ENCODE measurements at places on chromosomes 16 and 17. TPM values are rescaled to one million over a fixed set of nuclear protein-coding genes. Genes with fewer than 3 reads are reported as not detected.
A peak's percentile ranks its signal among the peaks of the same experiment; 100 is the strongest.

DNA sequence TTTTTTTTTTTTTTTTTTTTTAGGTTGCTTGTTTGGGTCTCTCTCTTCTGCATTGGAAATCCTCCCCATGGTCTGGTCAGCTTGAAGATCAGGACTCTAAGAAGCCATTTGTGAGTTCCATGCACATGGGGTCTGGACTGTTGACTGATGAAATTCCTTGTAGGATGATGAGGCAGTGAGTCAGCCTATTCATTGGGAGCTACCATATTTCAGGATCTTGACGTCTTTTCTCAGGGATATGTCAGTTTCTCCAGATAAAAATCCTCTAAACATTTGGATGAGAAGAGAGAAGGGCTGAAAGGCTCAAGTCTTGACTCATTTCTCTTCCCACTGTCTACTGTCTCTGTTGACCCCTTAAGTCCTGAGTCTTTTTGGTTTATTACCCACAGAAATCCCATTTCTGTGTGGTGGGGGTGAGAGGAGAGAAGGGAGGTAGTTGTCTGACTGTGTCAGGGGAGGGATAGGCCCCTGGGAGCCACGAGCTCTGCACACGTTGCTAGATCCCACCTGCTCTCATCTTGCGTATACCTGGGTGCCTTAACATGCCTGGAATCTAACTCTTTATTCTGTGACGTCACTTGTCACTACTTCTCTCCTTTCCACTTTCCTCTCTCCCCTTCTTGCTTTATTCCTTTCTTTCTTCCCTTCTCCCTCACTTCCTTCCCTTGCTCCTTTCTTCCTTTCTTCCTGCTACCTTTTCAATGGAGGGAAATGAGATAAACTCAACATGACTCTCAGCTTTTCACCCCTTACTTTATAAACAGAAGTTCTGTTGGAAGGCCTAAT is 333.1 kb upstream of the XYLT1 start:
- DNase-seq = no peak

- no peak for DNase-seq
Observed at GRCh38 chr16:83348991-83349390, 458.8 kb upstream of the HSBP1 start.

DNA sequence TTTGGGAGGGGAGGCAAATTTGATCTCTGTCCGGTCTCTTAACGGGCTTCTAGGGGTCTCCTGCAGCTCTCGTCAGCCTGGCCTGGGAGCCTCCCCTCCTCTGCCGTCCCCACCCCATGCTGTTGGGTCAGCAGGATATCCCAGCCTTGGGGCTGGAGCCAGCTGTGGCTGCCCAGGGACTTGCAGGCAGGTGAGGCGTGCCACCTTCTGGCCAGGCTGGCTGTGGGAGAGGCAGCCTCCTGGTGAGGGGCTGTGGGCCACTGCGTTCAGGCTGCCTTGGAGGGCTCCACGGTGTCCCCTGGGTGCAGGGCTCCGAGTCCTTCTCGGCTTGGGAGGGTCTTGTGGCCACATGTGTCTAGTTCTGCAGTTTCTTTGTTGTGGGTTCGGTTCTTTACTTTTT is 34.6 kb downstream of the TBCD start:
- DNase-seq = no peak

DNA sequence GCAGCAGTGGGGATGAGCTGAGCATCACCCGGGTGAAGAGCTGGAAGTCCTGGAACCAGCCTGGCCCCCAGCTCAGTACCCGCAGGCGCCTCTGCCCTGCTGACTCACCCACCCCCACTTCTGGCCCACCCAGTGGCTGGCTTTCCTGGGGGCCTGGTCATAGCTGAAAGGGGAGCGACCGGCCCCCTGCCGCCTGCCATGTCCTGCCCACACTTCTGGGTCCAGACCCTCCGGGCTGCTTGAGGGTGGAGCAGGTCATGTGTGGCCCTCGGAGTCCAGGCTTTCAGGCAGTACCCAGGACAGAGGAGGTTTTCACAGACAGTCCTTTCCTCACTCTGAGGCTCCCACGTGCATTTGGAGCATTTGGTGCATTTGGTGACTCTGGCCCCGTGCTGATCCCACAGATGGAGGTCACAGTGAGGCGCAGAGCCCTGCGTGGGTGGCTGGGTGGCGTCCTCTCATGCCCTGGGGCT is 7.1 kb upstream of the PIEZO1 start:
- DNase-seq = no peak

DNA sequence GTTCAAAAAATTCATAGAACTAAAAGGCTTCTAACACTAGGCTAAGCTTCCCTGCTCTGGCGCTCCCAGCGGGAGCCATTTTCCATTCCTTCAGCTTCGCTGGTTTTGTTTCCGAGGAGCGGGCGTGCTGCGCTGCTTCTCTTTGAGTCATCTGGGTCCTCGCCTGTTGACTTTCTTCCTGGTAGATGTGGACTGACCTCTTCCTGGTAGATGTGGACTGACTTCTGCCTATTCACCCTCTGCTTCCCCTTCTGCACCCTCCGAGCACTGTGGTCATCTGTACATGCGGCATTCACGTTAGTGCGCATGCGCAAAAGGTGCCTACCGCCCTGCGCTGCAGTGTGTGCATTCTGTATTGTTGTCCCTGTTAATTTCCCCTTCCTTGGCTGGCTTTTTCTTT is 40.8 kb upstream of the SEC14L1 start:
- DNase-seq = peak; percentile 37

- DNase-seq = no peak
Observed at GRCh38 chr16:22670044-22670536, 143.9 kb upstream of the HS3ST2 start.

DNA sequence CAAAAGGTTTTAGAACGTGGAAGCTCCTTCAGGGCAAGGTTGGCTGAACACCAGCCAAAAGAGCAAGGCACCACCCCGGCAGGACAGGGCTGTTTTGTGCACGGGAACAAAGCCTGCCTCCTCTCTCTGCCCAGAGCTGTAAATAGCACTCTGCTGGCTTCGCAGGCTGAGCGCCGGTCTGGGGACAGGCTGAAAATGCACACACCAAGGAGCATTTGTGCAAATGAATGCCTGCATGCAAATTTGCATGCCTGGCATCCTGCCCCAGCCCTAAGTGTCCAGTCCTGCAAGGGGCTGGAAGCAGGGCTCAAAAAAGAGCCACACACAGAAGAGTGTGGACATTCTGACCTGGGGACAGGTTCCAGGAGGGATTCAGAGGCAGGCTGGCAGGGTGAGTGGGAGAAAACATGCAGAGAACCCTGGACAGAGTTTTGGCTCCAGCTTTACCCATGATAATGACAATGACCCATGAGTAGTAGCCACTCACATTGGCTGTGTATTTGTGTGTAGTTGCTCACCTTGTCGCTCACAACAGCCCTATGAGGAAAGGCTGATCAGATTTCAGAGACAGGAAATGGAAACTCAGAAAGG is 11.7 kb downstream of the ABAT start:
- peak; percentile 86 for DNase-seq

DNA sequence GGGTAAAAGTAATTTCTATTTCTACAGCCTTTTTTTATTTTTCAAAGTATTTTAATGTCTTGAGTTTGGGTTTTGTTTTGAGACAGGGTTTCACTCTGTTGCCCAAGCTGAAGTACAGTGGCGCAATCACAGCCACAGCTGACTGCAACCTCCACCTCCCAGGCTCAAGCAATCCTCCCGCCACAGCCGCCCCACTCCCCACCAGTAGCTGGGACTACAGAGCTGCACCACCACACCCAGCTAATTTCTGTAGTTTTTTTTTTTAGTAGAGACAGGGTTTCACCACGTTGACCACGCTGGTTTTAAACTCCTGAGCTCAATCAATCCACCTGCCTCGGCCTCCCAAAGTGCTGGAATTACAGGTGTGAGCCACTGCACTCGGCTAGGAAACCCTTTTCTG is 44.0 kb downstream of the TUBD1 start:
- no peak for DNase-seq

- no peak for DNase-seq
Observed at GRCh38 chr17:36881323-36881722, 56.0 kb upstream of the LHX1 start.

- peak; percentile 81 for DNase-seq
Observed at GRCh38 chr16:78503602-78504001, 404.1 kb downstream of the WWOX start.

DNA sequence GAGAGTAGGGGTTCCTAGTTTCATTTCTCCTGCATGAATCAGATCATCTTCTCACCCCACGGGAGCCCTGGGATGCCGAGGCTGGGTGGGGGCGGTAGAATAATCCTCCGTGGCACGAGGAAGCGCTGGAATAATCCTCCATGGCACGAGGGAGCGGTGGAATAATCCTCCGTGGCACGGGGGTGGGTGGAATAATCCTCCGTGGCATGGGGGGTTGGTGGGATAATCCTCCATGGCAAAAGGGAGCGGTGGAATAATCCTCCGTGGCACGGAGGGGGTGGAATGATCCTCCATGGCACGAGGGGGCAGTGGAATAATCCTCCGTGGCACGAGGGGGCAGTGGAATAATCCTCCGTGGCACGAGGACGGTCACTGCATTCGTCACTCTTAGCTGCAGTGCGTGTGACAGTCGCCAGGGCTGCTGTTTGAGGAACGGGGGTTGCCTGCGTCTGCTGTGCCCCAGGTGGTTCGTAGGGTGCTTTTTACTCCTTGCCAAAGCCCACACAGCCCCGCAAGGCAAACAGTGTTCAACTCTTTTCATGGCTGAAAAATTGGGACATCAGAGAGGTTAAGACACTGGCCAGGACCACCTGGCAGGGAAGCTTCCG is 152.5 kb downstream of the BANP start:
- DNase-seq = no peak

GRCh38 chr16:67530013-67530939 is 1.6 kb downstream of the RIPOR1 start:
- DNase-seq = peak; percentile 59

- no peak for DNase-seq
Observed at GRCh38 chr17:73404246-73404645, 92.4 kb upstream of the CDC42EP4 start.

GRCh38 chr17:63741143-63741407 is 524 bp downstream of the STRADA start:
- DNase-seq = no peak

- DNase-seq = no peak
Observed at GRCh38 chr17:4504188-4504587, 5.5 kb downstream of the SPNS2 start.

DNA sequence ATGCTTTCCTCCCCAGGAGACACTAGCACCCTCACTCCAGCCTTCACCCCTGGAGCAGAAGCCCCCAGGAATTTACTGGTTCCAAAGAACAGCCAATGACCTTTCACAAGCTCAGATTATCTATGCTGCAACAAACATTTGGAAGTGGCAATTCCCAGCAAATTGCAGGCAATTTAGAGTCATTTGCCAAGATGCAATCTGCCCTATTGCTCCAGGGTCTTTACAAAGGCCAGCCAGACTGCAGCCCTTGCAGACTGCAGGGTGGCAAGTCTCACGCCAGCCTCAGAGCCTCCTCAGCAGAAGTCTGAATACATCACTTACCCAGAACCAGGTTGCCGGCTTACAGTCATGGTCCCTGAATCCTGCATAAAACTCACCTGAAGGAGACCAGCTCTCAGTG is 21.8 kb downstream of the AXIN1 start:
- no peak for DNase-seq

- DNase-seq = peak; percentile 77
Observed at GRCh38 chr16:5450409-5451104, 353.0 kb upstream of the EEF2KMT start.

DNA sequence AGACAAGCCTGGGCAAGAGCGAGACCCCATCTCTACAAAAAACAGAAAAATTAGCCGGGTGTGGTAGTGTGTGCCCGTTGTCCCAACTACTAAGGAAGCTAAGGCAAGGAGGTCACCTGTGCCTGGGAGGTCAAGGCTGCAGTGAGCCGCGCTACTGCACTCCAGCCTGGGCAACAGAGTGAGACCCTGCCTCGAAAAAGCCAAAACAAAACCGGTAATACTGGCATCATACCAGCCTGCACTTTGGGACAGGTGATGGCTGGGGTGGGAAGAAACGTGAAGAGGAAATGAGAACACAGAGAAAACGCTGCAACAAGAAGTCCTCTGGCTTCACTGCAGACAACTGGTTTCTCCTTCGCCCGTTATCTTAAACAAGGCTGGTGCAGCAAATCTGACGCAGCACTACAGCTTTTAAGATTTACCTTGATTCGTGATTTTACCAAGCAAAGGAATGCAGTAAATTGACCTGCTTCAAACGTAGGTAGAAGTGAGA is 725 bp upstream of the CASC3 start:
- DNase-seq = no peak

DNA sequence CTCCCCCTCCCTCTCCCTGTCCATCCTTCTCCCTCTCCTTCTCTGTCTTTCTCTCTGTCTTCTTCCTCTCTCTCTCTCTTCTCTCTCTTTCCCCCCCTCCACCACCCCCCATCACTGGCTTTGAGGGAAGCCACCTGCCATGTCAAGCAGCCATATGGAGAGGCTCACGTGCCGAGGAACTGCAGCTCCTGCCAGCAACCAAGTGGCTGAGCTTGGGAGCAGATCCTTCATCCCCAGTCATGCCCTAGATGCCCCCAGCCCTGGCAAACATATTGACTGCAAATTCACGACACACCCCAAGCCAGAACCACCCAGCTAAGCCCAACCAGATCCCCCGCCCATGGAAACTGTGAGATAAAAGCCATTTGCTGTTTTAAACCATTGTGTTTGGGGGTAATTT is 40.9 kb upstream of the RBFOX3 start:
- DNase-seq = no peak

GRCh38 chr17:75950855-75951554 is 10.2 kb upstream of the FBF1 start:
- no peak for DNase-seq

DNA sequence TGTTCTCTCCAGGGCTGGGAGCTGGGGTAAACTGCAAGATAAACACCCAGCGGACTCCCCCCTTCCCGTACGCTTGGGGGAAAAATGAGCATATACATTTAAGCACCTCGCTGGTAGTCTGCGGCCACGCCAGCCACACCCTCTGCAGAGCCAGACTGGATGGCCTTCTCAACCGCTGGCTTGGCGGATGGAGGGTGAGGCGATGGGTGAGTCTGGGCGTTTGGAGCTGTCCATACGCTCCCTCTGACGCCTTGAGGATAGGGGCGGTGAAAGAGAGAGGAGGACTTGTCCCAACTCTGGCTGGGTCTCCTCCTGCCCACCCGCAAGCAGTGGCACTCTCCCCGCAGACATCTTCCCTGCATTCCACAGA is 1.0 kb downstream of the ITGA3 start:
- DNase-seq = peak; percentile 49

- no peak for DNase-seq
Observed at GRCh38 chr16:50717091-50717490, 23.7 kb downstream of the NOD2 start.

- DNase-seq = no peak
Observed at GRCh38 chr16:72969146-72969545, 78.8 kb downstream of the ZFHX3 start.

DNA sequence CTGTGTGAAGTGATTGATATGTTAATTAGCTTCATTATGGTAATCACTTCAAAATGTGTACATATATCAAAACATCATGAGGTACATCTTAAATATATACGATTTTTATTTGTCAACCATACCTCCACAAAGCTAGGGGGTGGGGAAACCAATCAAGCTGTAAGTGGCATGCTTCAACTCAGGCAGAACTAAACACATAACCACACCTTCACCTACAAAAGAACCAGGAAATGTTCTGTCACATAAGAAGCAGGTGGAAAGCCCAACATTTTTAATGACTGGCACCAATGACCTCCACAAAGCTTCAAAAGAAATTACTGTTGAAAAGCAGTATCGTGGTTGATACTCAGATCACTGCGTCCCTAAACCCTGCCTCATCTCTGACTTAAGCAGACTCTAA is 867.7 kb upstream of the EEF2KMT start:
- no peak for DNase-seq

RNF135 gene
- 4.2 TPM for total RNA-seq

HAP1 gene
- 1.7 TPM for total RNA-seq

USP31 gene
- 7.8 TPM for total RNA-seq

BAIAP3 gene
- total RNA-seq = 4.0 TPM

HBQ1 gene
- total RNA-seq = not detected

HOXB2 gene
- not detected for total RNA-seq

Data from neural progenitor cell (in vitro differentiated cells).